ENCODE measurements at places on chromosomes 2 and 18. TPM values are rescaled to one million over a fixed set of nuclear protein-coding genes. Genes with fewer than 3 reads are reported as not detected.

Gene GCG
- polyA plus RNA-seq, result not detected

DNA sequence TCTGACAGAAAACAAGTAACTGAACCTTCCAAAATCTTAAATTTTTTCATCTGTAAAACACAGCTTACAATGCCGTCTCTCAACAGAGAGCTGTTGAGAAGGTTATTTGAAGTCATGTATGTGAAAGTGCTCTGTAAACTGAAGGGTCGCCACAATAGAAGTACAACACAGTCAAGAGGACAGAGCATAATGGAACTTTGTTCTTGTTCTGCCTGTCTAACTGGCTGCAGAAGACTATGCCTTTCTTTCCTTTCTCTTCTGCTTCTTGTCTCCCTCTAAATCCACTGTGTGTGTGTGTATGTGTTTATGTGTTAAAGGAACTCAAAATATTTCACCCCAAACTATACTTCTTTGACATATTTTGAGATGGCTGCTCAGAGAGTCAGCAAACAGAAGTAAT is 365.8 kb upstream of the RND3 start:
- DNase-seq, result no peak

Gene PSMA8
- polyA plus RNA-seq, result not detected

DNA sequence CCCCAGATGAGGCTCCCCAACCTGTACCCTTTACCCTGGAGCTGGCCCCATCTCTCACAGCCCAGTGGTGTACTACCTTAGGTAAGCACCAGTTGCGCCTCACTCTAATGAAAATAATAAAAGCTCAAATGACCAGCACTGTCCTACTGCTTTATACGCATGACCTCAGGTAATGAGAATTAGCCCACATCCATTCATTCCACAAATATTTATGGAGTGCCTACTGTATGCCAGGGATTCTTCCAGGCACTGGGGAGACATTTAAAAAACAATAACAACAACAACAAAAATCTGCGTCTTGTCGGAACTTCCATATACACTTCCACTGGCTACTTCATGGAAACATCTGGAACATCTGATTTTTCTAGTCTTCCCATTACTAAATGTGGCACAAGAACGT is 20.8 kb downstream of the HPCAL1 start:
- DNase-seq, result no peak

Gene COL4A3
- polyA plus RNA-seq, result 0.15 TPM

- no peak for DNase-seq
Measured at GRCh38 chr18:9048808-9049494, 53.5 kb upstream of the NDUFV2 start.

DNA sequence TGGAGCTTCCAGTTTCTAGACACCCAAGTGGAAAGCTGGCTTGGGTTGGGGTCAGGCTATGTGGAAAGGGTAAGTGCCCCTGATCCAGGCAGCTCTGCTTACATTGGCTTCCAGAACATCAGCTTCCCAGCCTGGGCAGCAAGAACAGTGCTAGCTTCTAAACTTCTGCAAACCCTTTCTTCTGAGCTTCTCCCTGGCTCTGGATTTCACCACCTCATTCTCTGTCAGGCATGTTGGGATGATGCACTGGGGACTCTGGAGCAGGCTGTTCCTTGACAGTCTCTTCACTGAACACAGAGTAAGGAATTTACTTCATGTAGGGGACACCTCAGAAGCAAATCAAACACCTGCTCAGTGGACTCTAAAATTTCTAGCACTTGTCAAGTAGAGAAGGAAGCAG is 72.8 kb downstream of the LYPD1 start:
- no peak for DNase-seq

DNA sequence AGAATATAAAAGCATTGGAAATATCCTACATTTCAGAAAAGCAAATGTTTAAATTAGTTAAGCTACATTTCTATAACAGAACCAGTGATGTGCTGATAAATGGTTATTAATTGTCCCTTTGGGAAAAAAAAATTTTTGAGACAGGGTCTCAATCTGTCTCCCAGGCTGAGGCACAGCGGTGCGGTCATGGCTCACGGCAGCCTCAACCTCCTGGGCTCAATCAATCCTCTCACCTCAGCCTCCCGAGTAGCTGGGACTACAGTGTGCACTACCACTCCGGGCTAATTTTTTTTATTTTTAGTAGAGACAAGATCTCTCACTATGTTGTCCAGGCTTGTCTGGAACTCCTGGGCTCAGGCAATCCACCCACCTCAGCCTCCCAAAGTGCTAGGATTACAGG is 194.8 kb upstream of the SALL3 start:
- DNase-seq, result no peak

DNA sequence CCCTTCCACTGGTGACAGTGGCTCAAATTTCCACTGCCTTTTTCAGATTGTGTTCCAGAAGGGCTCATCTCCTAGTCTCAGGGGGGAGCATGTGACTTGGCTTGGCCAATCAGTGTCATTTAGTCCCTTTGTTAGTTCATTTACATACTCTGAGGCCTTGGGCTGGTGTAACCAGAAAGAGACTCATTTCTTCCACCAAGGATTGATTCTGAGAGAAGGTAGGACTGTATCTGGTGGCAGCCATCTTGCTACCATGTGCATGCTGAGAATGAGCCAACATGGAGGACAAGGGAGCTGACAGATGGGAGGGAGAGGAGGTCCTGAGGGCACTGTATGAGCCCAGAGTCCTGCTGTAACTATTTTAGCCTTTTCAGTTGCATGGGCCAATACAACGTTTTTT is 191.7 kb downstream of the THSD7B start:
- no peak for DNase-seq

DNA sequence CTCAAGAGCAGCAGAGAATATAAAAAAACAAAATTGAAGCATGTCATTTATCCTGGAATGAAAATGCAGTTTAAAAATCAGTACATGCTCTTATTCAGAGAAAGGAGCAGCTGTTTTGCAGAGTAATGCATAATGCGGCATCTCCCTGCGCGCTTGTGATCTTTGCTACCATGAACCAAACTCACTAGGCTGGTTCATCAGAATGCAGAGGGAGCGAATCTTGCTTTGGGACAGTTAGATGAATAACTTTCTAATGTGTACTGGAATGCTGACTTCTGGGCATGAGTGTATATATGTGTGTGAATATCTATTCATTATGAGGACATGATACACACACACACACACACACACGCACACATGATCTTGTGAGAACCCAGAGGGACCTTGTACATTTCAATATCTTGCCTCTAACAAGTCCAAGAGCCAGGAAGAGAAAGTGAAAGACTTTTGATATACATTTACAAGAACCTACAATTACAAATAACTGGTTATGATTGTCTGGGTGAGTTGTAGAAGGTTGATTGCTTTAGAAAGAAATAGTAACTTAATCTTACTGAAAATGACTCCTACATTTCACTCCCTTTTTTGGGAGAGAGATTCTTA is 54.1 kb upstream of the THOC1 start:
- no peak for DNase-seq

DNA sequence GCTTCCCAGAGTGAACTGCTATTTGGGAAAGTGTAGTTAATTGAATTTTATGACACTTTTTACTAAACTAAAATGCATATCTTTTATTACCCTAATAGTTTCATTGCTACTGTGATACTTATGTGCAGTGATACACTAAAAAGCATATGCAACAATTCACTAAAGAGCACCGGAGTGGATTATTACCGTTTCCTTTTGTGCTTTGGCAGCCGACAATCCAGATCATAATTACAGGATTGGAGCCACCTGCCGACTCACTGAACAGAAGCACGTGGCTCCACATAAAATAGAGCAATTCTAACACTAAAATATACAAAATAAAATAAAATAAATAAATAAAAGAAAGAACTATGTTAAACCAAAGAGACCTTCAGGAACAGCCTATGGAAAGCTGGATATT is 583.4 kb downstream of the NRXN1 start:
- DNase-seq, result peak; percentile 73
